Activated naive CD8-positive, alpha-beta T cell treated with anti-CD3 and anti-CD28 coated beads for 36 hours (primary cell): ENCODE measurements at places on chromosomes 6 and 20. TPM values are rescaled to one million over a fixed set of nuclear protein-coding genes. Genes with fewer than 3 reads are reported as not detected.
A peak's percentile ranks its signal among the peaks of the same experiment; 100 is the strongest.

DNA sequence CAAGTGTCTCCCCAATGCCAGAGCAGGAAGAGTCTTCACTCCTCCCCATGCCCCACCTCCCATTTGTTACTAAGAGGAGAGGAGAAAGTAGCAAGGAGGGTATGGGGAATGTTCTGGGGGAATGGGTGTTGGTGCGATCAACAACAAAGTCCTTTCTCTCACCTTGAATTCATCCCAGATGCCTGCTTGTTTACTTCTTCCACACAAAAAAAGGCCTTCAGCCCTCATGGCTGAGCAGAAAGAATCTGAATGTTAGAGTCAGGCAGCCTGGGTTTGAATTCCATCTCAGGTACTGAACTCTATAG lies 9.9 kb downstream of the MOG start:
- peaks cover 13% of the 10 kb centered on the region for H3K27me3 ChIP-seq
- no peaks in the 10 kb centered on the region for H3K4me1 ChIP-seq
- no peak overlapping the region for H3K27ac ChIP-seq
- no peak for DNase-seq
- H3K4me3 ChIP-seq: no peak overlapping the region

DNA sequence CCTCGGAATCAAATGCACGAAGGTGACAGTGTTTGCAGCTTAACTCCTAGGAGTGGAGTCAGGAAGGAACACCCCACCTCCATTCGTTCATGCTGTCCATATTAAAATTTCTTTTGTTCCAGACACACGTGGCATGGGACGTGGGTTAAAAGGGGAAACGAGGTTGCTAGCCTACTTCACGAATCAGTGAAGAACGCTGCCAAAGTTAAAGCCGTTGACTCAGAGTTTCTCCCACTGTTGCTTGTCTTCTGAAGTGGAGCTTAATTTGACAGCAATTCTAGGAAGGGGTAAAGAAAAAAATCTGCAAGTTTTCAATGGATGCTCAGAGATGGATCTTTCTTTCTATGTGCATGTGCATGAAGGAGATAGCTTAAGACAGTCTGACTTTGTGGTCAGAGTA lies 499.1 kb downstream of the CD83 start:
- H3K4me1 ChIP-seq: peaks cover 10% of the 10 kb centered on the region
- no peaks in the 10 kb centered on the region for H3K27me3 ChIP-seq
- peaks cover 4% of the 10 kb centered on the region for H3K36me3 ChIP-seq
- no peak overlapping the region for H3K27ac ChIP-seq
- no peak overlapping the region for H3K4me3 ChIP-seq

DNA sequence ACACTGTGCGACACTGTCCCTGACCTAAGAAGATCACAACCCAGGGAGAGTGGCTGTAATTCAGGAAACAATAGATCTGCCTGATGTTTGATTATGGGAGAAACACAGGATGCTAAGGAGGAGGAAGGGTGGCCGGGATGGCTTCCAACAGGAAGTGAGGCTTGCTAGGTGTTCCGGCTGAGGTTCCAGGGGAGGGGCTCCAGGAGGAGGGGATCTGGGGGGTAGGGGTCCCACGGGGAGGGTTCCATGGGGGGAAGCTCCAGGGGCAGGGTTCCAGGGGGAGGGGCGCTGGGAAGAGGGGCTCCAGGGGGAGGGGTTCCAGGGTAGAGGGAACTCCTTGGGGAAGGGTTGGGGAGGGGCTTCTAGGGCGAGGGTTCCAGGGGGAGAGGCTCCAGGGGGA lies 48.6 kb downstream of the DAAM2 start:
- no peaks in the 10 kb centered on the region for H3K36me3 ChIP-seq
- H3K27ac ChIP-seq: no peak overlapping the region
- H3K27me3 ChIP-seq: peaks cover 29% of the 10 kb centered on the region
- no peaks in the 10 kb centered on the region for H3K4me1 ChIP-seq
- no peak overlapping the region for H3K4me3 ChIP-seq

DNA sequence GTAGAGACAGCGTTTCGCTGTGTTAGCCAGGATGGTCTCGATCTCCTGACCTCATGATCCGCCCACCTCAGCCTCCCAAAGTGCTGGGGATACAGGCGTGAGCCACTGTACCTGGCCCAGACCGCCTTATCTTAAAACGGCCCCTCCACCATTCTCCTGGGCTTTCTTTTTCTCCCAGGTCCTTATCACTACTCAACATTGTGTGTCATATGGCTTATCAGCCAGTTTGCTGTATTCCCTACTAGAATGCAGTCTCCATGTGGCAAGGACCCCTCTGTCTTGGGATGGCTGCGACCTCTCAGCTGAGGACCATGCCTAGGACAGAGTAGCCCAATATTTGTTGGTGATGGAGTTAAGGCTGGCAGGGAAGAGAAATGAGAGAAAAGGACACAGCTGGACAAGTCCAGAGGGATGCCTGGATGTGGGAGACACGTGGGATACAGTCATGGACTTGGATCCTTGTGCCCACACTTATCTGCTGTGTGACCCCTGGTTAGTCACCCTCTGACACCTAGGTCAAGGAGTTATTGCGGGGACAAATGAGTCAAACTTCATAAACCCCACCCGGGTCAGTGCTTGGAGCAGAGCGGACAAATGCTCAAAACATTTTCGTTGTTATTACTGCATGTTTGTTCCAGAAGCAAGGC lies 24.0 kb downstream of the ADA start:
- H3K27ac ChIP-seq: no peak overlapping the region
- H3K4me3 ChIP-seq: no peak overlapping the region
- no peak for DNase-seq
- H3K36me3 ChIP-seq: peaks cover 19% of the 10 kb centered on the region

DNA sequence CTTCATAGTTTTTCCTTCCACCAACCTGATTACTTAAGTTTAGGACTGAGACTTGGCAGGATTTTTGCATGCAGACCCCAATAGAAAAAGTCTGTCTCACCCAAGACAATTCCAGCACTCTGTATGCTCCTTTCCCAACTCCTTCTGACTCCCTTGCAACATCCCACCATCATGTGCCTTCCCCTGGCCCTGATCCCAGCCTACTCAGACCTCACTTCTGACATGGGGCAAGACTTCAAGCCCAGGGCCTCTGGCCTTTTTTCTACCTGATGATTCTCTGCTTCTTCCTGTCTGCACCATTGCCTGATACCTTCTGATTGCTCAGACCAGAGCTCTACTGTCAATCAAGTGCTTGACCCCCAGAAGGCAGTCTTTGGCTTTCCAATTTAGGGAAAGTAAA lies 96.6 kb downstream of the HAO1 start:
- no peak overlapping the region for H3K27ac ChIP-seq
- DNase-seq: no peak
- H3K4me3 ChIP-seq: no peak overlapping the region
- no peaks in the 10 kb centered on the region for H3K4me1 ChIP-seq
- H3K36me3 ChIP-seq: no peaks in the 10 kb centered on the region

- peaks cover 93% of the 10 kb centered on the region for H3K27me3 ChIP-seq
- H3K4me3 ChIP-seq: no peak overlapping the region
- no peak overlapping the region for H3K27ac ChIP-seq
- peak; percentile 78 for DNase-seq
- peaks cover 3% of the 10 kb centered on the region for H3K36me3 ChIP-seq
Measured at GRCh38 chr20:38726804-38727606, 2.7 kb downstream of the SLC32A1 start.

Gene ARMH2
- total RNA-seq: not detected

DNA sequence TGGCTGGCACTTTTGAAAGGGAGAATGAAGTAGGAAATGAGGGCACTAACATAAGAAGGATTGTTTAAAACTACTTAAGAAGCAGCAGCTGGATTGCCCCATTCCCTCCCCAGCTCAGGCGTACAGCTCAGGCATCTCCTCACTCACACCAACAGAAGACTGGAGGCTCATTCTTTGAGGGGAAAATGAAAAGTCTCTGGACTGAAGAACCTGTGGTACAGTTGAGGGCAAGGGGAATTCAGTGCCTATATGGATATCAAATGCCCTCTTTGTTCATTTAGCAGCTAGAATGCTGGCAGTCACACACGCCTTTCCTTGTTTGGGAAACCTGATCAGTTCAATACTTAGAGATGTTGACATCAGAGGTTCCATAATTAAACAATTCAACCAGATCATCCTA lies 502.1 kb upstream of the SOX4 start:
- DNase-seq: no peak
- no peak overlapping the region for H3K4me3 ChIP-seq
- no peaks in the 10 kb centered on the region for H3K4me1 ChIP-seq
- H3K27me3 ChIP-seq: no peaks in the 10 kb centered on the region
